ENCODE measurements at places on chromosomes 6 and 20. TPM values are rescaled to one million over a fixed set of nuclear protein-coding genes. Genes with fewer than 3 reads are reported as not detected.

DNA sequence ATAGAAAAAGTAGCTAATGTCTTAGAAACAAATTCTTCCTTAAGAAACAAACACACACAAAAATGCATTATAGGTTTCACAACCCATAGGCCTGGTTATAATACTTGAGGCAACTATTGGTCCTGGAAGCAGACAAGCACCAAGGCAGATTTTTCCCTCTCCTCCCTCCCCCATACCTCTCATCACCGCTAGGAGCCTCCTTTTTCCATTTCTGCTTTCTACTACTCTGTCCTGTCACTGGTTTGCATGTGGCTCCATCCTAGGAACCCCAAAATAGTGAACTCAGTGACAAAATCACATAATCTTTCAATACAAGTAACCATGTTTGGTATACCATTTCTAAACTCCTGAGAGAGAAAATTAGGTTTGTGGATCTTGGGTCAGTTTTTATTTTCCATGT is 66.1 kb downstream of the HMGCLL1 start:
- no peak for DNase-seq

Gene CFB
- polyA plus RNA-seq = 42.1 TPM

Gene EEF1A2
- 9.2 TPM for polyA plus RNA-seq

DNA sequence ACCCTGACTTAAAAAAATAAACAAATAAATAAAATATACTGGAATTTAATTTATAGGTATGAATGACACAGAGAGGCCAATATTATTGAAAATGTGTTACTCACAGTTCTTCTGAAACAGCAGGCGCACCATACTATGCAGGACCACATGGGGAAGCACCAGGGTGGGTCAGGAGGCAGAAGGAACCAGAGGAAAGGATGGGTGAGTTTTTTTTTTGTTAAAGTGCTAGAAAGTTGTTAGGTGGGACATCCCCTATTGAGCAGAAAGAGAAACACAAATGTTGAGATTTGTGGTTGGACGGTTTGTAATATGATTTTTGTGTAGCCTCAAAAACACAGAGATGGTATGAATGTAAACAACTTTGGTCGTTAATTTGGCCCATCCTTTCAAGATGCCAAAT is 26.0 kb downstream of the PTPRA start:
- no peak for DNase-seq

Gene GPSM3
- polyA plus RNA-seq = 1.9 TPM

- no peak for DNase-seq
These were observed 581.6 kb upstream of the FLRT3 start for GRCh38 chr20:14918976-14919375.

DNA sequence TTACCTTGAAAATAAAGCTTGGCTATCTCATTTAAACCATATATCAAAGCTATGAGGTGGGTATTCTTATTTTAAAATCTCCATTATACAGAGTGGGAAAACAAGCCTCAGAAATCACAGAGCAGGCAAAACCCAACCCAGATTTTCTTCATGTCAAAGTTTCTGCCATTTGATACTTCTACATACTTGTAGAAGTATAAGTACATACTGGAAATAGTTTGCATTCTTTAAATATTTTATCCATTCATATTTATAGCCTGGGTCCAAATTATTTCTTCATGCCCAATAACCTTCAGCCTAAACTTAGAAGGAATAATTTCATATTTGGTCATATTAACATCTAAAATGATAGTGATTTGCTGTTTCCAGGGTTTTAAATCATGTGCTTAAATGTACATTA is 61.8 kb downstream of the MLIP start:
- DNase-seq = no peak

Gene HUS1B
- polyA plus RNA-seq = 0.30 TPM

- DNase-seq = no peak
These were observed 305.4 kb upstream of the MAP3K7 start for GRCh38 chr6:90892271-90892670.

Gene C2
- 0.43 TPM for polyA plus RNA-seq

DNA sequence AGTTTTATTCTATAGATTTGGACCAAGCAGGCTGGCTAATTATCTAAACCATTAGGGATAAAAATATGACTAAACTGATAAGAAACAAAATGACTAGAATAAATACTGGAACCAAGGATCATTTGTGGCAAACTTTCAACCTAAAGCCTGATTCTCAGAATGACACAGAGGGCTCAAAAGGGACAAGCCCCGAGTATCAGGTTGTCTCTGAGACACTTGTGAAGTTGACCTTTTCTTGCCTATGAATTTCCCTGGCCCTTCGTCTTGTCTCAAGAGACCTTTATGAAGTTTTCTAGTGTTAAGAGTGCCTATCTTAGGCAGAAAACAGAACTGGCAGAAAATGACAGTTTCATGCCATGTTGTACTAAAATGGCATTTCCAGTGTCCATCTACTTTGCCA is 68.3 kb downstream of the IMPG1 start:
- no peak for DNase-seq

GRCh38 chr20:36367907-36368799 is 62.0 kb downstream of the DLGAP4 start:
- no peak for DNase-seq

GRCh38 chr6:167515873-167516507 is 191.1 kb downstream of the TTLL2 start:
- no peak for DNase-seq

DNA sequence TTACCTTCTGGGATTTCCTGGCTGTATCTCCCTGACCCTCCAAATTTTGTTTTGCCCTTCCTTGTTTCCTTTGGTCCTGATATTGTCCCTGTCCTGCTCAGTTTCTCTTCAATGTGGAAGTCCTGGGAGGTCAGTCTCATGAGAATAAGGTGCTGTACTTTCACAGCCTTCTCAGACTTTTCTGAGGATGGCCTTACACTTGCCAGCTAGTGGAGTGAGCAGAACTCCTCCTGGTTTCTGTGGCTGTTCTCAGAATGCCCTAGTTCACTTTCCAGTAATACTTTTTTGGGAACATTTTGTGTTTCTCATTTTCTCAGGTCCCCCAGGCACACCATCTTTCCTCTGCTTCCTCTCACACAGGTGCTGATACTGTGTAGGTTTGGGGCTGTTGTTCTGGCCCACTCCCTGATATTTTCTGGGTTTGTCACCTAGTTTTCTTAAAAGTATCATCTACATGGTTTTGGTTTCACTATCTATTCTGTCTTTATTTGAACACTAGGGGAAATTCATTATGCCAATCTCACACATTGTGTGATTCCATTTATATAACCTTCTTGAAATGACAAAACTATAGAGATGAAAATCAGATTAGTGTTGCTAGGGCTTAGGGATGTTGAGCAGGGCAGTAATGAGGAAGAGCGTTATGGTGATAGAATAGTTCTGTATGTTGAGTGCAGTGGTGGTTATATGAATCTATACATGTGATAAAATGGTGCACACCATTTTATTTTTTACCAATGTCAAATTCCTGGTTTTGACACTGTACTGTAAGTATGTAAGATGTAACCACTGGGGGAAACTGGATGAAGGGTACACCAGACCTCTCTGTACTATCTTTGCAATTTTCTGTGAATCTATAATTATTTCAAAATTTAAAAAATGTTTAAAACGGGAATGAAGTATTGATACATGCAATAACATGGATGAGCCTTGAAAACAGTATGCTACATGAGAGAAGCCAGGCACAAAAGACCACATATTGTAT is 27.2 kb upstream of the BRPF3 start:
- no peak for DNase-seq

DNA sequence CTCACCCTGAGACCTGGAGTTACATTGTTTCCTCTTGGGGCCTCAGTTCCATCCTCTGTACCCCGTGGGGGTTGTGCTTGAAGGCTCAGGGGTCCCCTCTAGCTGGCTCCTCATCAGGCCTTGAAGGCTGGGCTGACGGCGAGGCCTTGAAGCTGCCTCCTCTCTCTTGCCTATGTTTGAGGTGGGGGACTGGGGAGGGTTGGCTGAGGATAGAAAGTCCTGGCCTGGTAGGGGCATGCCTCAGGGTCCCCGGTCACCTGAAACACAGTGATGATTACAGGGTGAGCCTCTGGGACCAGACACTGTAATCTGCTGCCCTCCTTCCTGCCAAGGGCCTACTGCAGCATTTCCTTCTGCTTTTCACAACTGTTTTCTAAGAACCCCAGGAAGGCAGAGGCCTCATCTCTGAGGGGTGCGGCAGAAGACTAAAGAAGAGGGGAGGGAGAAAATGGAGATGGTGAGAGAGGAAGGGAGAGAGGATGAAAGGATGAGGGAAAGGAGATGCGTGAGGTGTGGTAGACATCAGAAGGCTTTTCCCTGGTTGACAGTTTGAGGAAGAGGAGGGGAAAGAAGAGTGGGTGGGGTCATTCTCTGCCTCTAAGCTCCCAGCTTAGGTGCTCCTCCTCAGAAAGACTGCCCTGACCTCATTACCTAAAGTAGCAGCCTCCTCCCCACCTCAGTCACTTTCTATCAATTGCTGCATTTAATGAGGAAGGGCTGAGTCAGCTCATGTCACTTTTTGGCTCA is 29.7 kb downstream of the VEGFA start:
- no peak for DNase-seq

- DNase-seq = no peak
These were observed 27.8 kb upstream of the LGSN start for GRCh38 chr6:63347599-63347998.

- DNase-seq = no peak
These were observed 21.7 kb upstream of the BHLHE23 start for GRCh38 chr20:63028461-63028921.

Gene BCAS1
- polyA plus RNA-seq = not detected

DNA sequence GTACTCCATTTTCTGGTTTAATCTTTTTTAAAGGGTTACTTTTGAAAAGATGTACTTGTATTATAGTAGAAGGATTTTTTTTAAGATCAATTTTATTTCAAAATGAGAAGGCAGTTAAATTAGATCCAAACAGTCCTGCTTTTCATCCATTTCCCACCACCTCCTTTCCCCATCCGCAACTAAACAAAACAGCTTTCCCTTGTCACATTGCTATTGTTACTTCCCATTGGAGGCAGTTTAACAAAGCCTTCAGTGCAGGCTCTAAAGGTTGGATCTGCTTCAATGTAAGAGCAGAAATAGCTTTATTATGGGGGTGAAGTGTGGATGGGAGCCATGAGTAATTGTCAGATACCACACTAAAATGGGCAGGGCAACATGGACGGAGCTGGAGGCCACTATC is 65.7 kb downstream of the LRRC1 start:
- no peak for DNase-seq

GRCh38 chr6:27518881-27519795 is 46.2 kb upstream of the ZNF184 start:
- DNase-seq = peak; percentile 67

Gene SPATS1
- polyA plus RNA-seq = not detected

GRCh38 chr6:41546866-41547798 is 951 bp downstream of the FOXP4 start:
- DNase-seq = peak; percentile 80

- DNase-seq = no peak
These were observed 10.7 kb downstream of the CLDN20 start for GRCh38 chr6:155274533-155274932.

GRCh38 chr20:38091441-38092216 is 58.1 kb downstream of the RPRD1B start:
- DNase-seq = no peak

- peak; percentile 68 for DNase-seq
These were observed 27.5 kb upstream of the ZBTB22 start for GRCh38 chr6:33344701-33345697.

Gene AURKA
- 27.6 TPM for polyA plus RNA-seq

- no peak for DNase-seq
These were observed 2.0 kb downstream of the NEDD9 start for GRCh38 chr6:11230158-11231107.

DNA sequence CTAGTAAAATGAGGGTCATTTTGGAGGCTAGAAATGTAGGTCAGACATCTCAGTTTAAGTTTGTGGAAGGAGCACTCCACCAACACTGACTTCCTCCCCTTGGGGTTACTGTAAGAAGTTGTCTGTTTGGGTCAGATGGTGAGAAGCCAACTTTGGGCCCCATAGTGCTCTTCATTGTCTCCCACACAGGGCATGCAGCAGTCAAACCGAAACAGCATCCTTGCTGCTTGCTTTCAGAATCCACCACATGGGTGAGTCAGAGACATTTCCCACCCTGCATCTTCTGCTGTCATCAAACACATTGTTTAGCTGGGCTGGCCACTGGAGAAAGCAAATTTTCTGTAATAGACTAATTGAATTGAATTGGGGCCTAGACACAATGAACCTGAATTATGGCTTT is 16.8 kb downstream of the IL17F start:
- DNase-seq = no peak

DNA sequence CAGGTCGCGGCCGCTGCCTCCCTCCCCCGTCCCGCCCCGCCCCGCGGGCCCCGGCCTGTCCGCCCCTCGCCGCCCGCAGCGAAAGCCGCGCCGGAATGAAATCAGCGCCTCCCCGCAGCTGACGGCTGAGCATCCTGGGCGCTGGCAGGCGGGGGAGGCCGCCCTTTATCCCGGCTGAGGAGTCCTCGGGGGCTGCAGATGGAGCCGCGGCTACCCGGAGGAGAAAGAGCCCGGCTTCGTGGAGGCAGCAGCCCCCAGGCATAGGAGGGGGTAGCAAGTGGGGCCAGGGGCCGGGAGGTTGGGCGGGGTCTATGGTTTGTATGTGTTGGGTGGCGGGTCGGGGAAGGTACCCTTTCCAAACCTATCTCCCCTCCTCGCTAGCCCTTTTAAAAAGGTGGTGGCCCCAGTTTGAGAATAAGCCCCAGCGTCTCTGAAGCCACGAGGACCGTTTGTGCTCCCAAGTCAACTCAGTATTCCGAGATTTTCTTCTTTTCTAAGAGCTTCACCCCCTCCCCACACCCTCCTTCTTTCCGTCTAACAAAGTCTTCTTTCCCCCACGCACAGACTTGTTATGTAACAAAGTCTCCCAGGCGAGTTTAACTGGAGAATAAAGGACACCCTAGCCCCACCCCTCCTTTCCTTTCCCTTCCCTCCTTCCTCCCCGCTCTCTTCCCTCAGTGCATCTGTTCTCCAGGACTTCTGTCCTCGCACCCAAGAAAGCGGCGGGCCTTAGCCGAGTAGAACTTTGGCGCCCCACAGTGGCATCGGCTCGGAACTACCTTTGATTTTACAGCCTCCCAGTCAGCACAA is 11.0 kb downstream of the POU3F2 start:
- DNase-seq = peak; percentile 89

- DNase-seq = no peak
These were observed 131.1 kb upstream of the MYLIP start for GRCh38 chr6:15997586-15998388.

Gene TGM3
- not detected for polyA plus RNA-seq

GRCh38 chr6:18324706-18325042 is 60.3 kb upstream of the DEK start:
- DNase-seq = no peak
